Left lobe of liver (tissue), 2 donors: ENCODE measurements at places on chromosomes 7 and 10.

GRCh38 chr7:151232917-151233701 is 826 bp downstream of the CHPF2 start:
- no peak for DNase-seq

DNA sequence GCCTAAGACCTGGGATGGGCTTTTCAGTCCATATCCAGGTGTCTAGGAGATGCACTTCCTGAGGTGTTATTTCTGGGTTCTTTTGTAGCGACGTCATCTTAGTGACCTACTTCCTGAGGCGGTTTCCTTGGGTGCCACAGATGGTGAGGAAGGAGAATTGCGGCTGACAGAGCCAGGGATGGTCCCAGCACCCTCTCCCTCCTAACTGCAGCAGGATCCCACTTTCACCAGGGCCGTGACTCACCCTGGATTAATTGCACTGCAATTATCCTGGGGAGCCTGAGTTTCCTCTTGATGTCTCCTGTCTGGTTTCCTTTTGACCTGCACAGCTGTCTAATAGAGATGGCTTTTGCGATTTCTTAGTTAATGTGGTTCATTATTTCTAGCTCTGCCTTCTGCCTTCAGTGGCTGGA is 271.7 kb downstream of the TCF7L2 start:
- DNase-seq: no peak

DNA sequence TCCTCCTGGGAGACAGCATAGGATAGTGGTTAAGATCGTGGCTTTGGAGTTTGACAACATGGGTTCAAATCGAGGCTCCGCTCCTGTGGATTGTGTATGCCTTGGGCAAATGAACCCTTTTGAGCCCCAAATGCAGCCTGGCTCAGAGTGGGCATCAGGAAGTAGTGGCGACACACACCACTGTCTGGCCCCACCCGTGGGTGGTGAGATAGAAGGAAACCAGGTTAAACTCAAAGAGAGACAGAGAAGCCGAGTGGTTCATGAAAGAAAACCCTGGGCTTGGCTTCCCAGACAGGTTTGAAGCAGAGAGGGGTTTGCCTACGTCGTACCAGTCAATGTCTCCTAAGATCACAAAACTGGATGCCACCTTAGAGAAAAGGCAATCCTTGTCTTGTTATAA is 57.7 kb downstream of the PRTFDC1 start:
- no peak for DNase-seq

- no peak for DNase-seq
Measured at GRCh38 chr10:92177546-92177945, 113.3 kb downstream of the CPEB3 start.

- DNase-seq: no peak
Measured at GRCh38 chr7:28608731-28609130, 196.4 kb downstream of the CREB5 start.
